ENCODE measurements at places on chromosomes 4 and X.

GRCh38 chrX:105543283-105543682, 279.1 kb upstream of the NRK start:
- DNase-seq = no peak

GRCh38 chr4:68375667-68376559, 26.0 kb upstream of the YTHDC1 start:
- no peak for DNase-seq

GRCh38 chr4:1500966-1501753, 94.9 kb upstream of the NKX1-1 start:
- DNase-seq = no peak

DNA sequence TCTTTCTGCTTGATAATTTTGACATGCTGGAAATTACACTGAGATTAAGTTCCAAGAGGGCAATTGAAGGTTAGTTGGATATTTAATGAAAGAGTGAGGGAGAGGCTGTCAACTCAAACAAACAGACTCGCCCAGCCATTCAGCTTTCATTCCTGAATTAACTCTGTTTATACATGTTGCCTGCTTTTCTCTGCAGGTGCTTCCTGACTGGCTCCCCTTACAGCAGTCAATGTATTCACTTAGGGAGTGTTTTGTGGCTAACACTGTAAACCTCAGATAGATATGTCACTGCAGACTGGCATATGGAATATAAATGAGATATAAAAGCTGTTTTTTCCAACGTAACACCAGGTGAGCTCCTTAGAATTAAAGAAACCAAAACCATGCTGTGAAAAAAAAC, 28.7 kb downstream of the TMPRSS11A start:
- no peak for DNase-seq

- DNase-seq = no peak
Observed at GRCh38 chr4:52019936-52020657, at the start of gene LRRC66. LRRC66 (minus strand) TSS chr4:52020363; CDS start chr4:52017613, 2,750 bp downstream.

GRCh38 chr4:15765910-15766697, 12.0 kb upstream of the CD38 start:
- no peak for DNase-seq

GRCh38 chrX:37958525-37959211, 47.7 kb upstream of the SYTL5 start:
- no peak for DNase-seq

DNA sequence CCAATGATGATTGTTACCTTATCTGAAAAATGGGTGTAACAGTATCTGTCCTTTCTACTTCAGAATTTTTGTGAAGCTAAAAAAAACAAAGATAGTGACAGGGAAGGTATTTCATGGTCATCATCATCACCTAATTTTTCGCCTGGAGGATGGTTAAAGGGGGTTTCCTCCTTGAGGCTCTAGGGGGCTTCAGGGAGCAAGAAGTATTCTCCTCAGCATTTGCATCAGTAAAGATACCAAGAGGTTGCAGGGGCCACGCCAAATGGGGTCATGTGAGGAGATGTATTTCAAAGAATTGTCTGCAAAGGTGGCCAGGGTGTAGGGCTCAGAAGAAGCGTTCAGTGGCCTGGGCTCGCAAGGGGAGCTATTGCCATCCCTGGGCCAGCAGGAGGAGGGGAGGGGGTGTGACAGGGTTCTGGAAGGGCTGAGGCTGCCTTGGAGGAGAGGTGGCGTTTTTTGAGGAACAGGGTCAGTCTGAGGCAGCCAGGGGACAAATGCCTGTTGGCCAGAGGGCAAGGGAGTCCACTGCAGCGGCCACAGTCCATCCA, 7.3 kb upstream of the NSG1 start:
- no peak for DNase-seq

- DNase-seq = no peak
Observed at GRCh38 chrX:111634823-111635729, 45.9 kb upstream of the ALG13 start.

- DNase-seq = no peak
Observed at GRCh38 chr4:152971053-152971452, 34.9 kb downstream of the FHDC1 start.

DNA sequence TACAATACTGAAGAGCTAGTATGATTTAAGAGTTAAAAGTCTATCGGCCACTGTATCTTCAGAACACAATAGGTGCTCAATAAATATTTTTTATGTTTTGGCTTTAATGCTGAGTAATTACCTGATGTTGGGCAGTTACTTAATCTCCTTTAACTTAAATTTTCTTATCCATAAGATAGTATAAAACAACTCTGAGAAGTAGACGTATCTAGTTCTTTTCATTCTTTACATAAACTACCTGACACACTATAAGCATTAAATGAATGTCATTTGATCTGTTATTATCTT, 22.9 kb downstream of the ELF2 start:
- DNase-seq = no peak

- no peak for DNase-seq
Observed at GRCh38 chr4:182427554-182427953, 184.4 kb downstream of the TENM3 start.

- no peak for DNase-seq
Observed at GRCh38 chr4:8191136-8191747, 7.8 kb upstream of the SH3TC1 start.

GRCh38 chr4:76800902-76801301, 97.0 kb downstream of the SOWAHB start:
- no peak for DNase-seq

DNA sequence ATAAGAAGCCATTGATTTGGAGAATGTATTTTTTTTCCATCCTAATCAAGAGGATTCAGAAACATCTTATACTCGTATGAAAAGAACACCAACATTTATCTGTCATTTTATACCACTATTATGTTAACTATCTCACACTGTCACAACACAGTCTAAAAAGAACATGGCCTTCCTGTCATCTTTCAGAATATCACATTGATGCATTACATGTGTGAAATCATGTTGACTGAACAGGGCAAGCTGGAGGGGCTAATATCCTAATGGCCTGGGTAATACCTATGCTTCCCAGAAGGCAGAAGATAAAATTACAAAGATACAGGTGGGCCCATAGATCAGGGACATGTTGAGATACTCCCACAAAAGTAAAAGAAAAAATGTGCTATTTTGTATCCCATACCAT, 611.7 kb downstream of the STIM2 start:
- no peak for DNase-seq

All from stimulated activated CD4-positive, alpha-beta T cell treated with anti-CD3 and anti-CD28 coated beads, Interleukin-12 subunit alpha, Interleukin-12 subunit beta, amount 100 ng/mL, for 4 hours (primary cell).